RPMI8226 (cell line): ENCODE measurements at places on chromosomes 16 and 17.

GRCh38 chr17:77145224-77145611 lies 4.4 kb downstream of the SEC14L1 start:
- peak; percentile 52 for DNase-seq

DNA sequence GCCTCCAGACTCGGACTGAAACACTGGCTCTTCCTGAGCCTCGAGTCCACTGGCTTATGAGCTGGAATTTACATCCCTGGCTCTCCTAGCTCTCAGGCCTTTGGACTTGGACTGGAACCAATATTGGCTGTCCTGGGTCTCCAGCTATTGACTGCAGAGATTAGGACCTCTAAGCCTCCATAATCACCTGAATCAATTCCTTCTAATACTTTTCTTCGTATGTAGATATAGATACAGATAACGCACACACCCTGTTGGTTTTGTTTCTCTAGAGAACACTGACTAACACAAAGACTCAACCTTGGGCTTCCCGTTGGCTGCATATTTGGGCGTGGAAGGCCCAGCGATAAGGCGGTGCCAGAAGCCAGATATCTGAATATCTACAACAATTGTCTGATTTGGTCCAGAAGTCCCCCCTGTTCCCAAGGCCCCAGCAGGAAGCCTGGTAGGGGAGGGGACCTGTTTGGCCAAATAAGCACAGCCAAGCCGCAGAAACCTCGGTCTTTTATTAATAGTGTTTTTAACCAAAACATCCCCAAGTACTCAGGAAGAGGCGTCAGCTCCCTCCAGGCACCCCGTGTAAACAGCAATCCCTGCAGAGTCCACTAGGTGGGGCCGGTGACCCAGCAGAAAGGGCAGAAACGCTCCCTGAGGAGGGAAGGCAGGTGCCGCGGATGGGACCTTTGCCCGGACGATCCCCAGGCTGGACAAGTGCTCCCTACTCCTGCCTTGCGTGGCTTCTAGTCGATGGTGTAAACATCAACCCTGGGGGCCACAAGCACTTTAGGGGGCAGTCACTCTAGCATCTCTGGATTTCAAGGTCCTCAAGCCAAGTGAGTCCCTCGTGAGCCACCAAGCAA lies 57.0 kb downstream of the ABR start:
- peak; percentile 69 for DNase-seq

- DNase-seq = peak; percentile 17
Observed at GRCh38 chr17:55770196-55770870, 19.5 kb downstream of the PCTP start.

DNA sequence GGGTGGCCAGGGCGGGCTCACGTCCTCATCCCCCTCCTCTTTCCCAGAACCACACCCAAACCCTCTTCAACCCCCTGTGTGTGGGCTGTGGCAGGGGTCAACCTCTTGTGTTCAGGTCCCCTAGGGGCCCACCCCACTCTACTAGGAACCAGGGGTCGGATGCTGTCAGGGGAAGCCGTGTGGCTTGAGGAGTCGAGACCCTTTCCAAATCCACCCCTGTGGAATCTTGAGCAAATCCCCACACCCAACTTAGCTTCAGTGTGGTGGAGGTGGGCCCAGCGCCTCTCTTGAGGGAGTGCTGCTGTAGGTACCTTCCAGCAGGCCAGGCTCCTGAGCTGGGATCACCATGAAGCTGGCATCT lies 121.5 kb downstream of the MRM1 start:
- no peak for DNase-seq

DNA sequence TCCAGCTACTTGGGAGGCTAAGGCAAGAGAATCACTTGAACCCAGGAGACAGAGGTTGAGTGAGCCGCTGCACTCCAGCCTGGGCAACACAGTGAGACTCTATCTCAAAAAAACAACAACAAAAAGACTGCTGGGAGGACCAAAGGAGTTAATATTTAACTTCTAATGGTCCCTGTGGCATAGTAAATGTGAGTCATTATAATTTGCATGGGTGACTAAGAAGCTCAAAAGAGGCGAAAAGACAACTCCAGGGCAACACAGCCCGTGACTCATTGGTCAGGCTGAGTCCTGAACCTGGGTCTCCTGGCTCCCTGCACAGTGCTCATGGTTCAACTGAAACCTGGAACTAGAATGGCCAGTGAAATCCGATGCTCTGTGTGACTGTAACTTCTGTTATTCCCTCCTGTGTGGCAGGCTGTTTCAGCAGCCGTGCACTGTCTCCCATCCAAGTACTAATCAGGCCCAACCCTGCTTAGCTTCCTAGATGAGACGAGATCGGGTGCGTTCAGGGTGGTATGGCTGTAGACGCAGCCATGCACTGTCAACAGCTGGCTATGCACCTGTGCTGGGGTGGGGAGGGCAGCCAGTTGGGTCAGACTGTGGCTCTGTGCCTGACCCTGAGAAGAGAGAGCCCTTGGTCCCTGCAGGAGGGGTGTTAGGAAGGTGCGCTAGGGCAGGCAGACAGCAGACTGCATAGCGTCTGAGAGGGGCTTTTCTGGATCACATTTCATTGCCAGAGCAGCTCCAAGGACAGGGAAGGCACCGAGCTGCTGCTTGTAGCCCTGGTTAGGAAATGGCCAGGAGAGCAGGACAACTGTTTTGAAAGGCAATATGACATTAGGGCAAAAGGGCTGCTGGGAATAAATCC lies 14.5 kb upstream of the GPRC5C start:
- DNase-seq = peak; percentile 32

DNA sequence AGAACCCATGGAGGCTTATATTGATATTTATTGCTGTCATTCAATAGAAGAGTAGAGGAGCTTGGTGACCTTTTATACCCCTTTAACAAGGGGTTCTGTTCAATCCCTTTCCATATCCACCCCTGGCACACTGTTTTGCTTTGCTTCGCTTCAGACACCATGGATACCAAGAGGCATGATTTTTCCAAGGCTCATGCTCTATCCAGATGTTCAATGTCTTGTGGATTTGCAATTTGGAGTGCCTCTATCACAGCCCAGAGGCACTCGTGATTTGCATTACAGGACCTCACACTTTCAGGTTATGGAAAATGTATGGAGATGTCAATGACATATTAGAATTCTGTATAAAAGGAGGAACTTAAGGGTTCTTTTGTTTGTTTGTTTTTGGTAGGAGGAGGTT lies 21.5 kb downstream of the CFAP20 start:
- DNase-seq = no peak

DNA sequence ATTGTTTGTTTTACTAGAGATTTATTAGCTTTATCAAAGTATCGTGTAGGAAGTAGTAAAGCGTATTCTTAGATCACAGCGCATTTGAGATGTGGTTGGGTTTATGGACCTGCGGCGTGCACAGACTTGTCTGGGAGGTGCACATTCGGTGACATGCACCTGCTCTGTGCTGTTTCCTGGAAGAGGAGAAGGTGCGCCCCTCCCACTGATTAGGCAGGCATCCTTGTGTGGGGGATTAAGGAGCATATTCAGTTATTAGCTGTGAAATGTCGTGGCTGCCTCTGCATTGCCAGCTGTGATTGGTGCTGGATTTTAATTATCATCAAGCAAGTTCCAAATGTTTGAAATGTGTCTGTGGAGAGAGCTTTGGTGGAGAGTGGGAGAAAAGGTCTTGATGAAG lies 903.8 kb upstream of the RBFOX1 start:
- DNase-seq = no peak

- DNase-seq = peak; percentile 72
Observed at GRCh38 chr16:1057252-1057932, 15.2 kb upstream of the SSTR5 start.

GRCh38 chr17:46158323-46159296 lies 34.6 kb downstream of the KANSL1 start:
- DNase-seq = no peak
